Stimulated activated CD4-positive, alpha-beta T cell treated with anti-CD3 and anti-CD28 coated beads, Interleukin-4, amount 100 ng/mL, for 1 hour (primary cell): ENCODE measurements at places on chromosomes 3 and 15.

DNA sequence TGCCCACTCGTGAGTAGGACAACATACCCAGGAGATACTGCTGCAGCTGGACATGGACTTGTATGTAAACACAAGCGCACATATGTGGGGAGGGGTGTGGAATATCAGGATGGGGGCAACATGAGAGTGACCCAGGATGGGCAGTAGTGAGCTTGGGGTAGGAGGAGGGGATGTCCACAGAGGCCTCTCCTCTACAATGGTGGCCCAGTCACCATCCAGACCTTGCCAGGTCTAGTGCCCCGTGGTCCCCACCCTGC is 266 bp upstream of the ZBTB47 start:
- DNase-seq = no peak

DNA sequence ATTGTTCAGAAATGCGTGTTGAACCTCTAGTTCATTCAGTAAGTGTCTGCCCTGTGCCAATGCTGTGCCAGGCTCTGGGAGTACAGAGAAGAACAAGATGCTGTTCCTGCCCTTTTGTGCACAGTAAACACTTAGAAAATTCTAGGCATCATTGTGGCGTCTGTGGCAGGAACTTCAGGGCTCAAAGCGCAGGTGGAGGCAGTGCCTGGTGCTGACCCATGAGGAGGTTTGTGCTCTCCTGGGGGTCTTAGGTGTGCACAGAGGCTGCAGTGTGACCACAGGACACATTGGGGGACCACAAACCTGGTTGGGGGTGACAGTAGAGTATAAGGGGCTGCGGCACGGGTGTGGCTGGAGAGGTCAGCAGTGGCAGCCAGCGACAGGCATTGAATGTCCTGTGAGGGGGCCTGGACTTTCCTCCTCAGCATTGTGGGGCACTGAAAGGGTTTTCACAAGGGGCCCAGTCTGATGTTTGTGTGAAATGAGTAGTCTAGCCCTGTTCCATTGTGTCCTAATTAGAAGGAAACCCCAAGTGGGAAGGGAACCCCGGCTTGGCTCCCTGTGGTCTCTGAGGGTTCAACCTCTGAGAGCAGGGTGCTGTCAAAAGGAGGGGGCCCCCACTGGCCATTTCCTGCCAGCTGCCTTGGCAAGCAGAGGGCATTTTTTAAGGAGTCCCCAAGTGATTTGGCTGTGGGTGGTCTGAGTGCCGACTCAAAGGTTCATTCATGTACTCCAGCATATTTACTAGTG is 20.9 kb downstream of the MRAS start:
- DNase-seq = no peak

DNA sequence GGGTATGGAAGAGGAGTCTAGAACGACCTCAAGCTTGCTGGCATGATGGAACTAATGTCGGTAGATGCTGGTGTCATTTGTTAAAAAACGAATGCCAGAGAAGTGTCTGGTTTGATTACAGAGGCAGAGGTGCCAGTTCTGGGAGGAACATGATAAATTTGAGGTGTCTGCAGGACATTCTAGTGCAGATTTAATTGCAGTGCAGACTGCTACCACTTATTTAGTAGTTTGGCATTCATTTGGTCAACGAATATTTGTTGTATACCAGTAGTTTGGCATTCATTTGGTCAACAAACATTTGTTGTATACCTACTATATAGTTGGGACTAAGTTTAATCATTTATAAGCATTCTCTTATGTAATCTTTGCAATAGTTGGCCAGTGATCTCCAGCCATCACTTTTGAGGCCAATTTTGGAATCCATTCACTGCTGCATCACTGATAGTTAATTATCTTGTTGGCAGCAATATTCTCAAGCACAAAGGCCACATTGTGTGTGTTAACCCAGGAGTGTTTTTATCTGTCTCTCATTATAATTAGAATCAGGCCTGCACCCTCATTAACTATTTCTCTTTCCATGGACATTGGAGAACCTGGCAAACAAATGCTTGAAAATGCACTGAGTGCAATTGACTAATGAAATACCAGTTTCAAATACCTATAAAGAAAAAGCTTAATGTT is 19.5 kb upstream of the TGFBR2 start:
- DNase-seq = no peak

DNA sequence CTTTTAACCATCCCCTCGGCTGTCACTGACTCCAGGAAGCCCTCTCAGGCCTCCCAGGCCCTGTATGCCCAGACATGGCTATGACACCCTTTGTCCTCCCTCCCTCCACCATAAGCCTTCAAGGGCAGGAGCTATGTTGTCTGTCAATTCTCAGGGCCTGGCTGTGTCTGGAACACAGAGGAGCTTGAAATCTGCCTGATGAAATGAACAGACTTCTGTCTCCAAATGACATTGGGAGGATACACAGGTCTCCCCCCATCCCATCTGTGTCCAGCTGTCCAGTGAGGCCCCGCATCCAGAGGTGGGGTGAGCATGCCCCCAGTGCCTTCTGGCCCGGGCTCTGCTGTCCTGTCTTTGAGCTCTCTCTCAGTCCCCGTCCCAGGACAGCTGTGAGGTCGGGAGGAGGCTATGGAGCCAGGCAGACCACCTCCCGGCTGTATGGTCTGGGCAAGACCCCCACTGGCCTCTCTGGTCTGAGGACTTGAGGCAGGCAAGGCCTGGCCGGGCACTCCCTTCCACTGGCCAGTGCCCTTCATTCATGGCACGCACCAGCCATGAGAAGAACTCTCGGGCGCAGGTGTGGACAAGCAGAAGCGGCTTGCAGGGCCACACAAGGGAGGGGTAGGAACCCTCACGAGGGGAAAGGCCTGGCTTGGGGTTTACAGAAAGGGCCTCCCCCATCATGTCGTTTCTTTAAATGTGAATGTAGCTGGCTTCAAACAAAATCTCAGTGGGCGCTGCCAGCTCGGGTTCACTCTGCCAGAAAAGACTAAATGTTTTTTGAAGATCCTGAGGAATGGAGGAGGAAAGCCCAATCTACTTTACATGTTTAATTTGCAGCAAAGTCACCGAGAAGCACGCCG is 38.9 kb downstream of the PCSK6 start:
- no peak for DNase-seq

DNA sequence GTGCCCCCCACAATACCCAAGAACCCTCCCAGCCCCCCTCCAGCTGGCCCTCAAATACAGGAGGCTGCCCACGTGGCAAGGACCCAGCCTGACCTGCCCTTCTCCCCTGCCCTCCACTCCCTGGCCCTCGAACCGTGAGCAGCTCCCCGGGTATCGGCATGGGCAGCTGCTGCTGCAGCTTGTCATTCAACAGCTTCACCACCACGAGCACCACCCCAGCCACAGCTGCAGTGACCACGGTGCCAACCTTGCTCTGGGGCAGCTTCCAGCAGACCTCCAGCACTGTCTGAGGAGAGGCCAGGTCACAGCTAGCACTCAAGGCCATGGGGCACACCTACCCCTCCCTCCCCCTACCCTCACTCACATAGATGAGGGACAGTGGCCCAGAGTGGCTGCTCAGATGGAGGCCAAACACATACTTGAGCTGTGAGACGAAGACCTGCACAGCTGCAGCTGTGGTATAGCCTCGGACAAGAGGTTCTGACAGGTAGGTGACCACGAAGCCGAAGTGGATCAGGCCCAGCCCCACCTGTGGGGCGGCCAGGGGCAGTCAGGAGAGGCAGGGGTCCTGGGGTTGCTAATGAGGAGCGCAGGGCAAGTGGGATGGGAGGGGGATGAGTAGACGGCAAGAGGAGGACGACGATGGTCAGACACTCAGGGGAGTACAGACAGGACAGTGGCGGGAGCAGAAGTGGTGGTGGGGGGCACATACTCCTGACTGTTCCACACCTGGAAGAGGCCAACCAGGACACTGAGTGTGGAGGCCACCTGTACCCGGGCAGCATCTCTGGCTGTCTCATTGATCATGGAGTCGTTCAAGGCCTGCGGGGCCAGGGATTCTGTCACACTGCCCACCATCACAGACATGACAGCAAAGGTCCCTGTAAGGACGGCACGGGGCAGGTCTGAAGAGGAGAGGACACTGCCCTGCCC is 3.5 kb downstream of the SLC26A6 start:
- no peak for DNase-seq

DNA sequence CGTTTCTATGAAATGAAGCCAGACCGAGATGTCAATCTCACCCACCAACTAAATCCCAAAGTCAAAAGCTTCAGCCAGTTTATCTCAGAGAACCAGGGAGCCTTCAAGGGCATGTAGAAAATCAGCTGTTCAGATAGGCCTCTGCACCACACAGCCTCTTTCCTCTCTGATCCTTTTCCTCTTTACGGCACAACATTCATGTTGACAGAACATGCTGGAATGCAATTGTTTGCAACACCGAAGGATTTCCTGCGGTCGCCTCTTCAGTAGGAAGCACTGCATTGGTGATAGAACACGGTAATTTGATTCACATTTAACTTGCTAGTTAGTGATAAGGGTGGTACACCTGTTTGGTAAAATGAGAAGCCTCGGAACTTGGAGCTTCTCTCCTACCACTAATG is 41.9 kb upstream of the TRA2B start:
- DNase-seq = no peak

GRCh38 chr3:87390821-87391220 is 114.4 kb upstream of the POU1F1 start:
- DNase-seq = no peak

DNA sequence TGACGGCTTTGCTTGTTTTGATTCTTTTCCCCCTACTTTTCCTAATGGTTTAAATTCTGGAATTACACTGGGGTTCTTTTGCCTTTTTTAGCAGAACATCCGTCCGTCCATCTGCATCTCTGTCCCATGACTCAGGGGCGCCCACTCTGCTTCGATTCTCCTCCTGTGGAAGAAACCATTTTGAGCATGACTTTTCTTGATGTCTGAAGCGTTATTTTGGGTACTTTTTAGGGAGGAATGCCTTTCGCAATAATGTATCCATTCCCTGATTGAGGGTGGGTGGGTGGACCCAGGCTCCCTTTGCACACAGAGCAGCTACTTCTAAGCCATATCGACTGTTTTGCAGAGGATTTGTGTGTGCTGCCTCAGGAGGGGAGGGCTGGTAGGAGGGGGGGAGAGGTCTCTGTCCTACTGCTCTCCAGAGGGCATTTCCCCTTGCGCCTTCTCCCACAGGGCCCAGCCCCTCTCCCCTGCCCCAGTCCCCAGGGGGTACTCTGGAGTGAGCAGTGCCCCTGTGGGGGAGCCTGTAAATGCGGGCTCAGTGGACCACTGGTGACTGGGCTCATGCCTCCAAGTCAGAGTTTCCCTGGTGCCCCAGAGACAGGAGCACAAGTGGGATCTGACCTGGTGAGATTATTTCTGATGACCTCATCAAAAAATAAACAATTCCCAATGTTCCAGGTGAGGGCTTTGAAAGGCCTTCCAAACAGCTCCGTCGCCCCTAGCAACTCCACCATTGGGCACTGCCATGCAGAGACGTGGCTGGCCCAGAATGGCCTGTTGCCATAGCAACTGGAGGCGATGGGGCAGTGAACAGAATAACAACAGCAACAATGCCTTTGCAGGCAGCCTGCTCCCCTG is 19.5 kb upstream of the BSN start:
- no peak for DNase-seq

- no peak for DNase-seq
These were observed 27.1 kb upstream of the LACTB start for GRCh38 chr15:63094495-63094931.

- DNase-seq = no peak
These were observed 36.2 kb downstream of the FAM174B start for GRCh38 chr15:92619145-92620101.

GRCh38 chr3:184230603-184231528 is 1.5 kb downstream of the VWA5B2 start:
- DNase-seq = no peak

- DNase-seq = no peak
These were observed 9.1 kb downstream of the MESP2 start for GRCh38 chr15:89785064-89785773.

GRCh38 chr3:97612632-97613031 is 151.9 kb upstream of the ARL6 start:
- no peak for DNase-seq

GRCh38 chr3:127410678-127411077 is 122.8 kb upstream of the PRR20G start:
- DNase-seq = no peak

DNA sequence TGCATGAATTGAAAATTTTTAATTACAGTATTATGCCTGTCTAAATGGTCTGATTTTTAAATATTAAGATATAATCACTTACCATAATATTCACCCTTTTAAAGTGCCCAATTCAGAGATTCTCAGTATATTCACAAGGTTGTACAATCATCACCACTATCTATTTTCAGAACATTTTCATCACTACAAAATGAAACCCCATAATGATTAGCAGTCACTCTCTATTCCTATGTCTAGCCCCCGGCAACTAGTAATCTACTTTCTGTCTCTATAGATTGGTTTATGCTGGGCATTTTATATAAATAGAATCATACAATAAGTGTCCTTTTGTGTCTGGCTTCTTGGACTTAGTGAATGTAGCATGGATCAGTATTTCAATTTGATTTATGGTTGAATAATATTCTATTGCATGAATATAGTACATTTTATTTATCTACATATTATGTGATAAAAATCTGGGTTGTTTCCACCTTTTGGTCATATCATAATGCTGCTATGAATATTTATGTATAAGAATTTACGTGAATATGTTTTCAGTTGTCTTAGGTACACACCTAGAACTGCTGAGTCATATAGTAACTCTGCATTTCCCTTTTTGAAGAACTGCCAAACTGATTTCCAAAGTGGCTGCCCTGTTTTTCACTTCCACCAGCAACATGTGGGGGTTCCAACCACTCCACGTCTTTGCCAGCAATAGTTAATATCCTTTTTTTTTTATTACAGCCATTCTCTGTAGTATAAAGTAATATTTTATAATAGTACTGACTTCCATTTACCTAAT is 485.7 kb upstream of the ZNF385D start:
- no peak for DNase-seq

GRCh38 chr3:124780356-124780755 is 50.1 kb downstream of the UMPS start:
- no peak for DNase-seq

GRCh38 chr3:172751175-172751704 is 714 bp downstream of the ECT2 start:
- DNase-seq = no peak

GRCh38 chr15:85289677-85290365 is 90.6 kb upstream of the AKAP13 start:
- no peak for DNase-seq

GRCh38 chr3:82002986-82003642 is 241.7 kb upstream of the GBE1 start:
- DNase-seq = no peak

DNA sequence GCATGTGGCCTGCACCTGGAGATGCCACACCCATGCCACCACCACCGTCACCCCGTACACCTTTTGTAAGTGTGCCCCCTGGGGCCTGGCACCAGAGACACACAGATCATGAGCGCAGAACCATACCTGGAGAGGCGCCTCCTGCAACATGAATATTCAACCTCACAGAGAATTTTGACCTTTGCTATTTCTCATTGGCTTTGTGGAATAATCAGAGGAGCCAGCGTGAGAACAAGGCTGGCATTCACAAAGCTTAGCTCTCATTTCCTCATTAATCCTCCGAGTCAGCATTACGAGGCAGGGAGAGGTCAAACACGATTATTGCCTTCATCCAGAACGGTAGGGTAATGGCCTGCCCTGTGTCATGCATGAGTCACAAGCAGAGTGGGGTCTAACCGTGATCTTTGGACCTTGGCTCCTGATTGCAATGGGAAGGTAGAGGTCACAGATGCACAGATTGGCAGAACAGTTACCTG is 73.0 kb upstream of the POMGNT2 start:
- DNase-seq = no peak
